ENCODE measurements at places on chromosomes 13 and 19.
A peak's percentile ranks its signal among the peaks of the same experiment; 100 is the strongest.

DNA sequence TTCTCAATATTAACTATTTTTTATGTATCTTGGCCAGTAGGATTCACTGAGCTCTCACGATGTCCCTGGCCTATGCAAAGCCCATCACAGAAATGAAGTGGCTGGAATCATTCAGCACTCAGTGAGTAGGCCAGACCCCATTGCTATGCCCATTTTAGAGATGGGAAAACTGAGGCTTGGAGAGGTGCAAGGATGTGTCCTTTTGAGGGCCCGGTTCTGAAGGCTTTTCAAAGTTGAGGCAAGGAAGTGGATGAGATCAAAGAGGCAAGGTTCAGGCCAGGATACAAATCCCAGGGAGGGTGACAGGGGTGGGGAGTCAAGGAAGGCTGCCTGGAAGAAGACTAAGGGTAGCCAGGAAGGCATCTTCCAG is 18.7 kb upstream of the ERCC1 start:
- no peak for DNase-seq

- DNase-seq: no peak
Measured at GRCh38 chr13:111920306-111920931, 146.5 kb upstream of the SOX1 start.

DNA sequence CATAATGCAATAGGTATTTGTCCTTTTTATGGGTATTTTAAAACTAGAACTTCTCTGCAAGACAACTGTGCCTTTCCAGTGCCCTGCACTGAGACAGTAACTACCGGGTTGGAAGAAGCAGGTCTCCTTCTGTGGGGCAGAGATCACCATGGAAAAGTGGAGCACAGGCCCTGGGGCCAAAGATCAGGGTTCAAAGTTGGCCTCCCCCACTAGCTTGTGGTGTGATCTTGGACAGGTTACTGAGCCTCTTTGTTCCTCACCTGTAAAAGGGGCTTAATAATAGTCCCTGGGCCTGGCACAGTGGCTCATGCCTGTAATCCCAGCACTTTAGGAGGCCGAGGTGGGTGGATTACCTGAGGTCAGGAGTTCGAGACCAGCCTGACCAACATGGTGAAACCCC is 68.3 kb downstream of the CEBPG start:
- DNase-seq: no peak

DNA sequence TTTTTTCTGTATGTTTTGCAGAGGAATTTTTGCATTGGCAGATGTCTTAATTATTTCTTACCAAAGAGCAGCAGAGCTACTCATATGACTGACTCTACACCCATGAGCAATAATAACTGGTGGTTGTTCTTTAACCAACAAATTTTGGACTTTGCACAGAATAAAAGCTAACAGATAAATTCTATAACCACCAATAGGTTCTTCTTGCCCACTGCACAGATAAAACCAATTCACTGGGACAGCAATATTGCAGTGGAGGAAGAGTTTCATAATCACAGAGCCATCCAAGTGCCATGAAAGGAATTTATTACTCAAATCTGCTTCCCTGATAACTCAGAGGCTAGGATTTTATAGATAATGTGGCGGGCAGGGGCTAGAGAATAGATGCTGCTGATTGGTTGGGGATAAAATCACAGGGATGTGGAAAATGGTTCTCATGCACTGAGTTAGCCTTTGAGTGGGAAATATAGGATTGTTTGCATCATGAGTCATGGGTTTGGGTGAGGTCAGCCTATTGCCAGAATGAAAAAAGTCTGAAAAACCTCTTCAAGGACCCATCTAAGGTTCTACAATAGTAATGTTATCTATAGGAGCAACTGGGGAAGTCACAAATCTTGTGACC is 104.3 kb upstream of the PCDH17 start:
- no peak for DNase-seq

- DNase-seq: no peak
Measured at GRCh38 chr19:57282011-57282643, 1.8 kb downstream of the ZNF460 start.

- no peak for DNase-seq
Measured at GRCh38 chr19:51531349-51532315, at the start of gene SIGLEC6. Gene SIGLEC6 (minus strand): TSS chr19:51531670. CDS start chr19:51531648, 22 bp downstream.

- DNase-seq: peak; percentile 47
Measured at GRCh38 chr13:31880851-31881494, 141.6 kb downstream of the RXFP2 start.

- no peak for DNase-seq
Measured at GRCh38 chr13:95722241-95722640, 45.3 kb downstream of the DNAJC3 start.

- DNase-seq: no peak
Measured at GRCh38 chr19:1396768-1397679, 4.3 kb downstream of the GAMT start.

DNA sequence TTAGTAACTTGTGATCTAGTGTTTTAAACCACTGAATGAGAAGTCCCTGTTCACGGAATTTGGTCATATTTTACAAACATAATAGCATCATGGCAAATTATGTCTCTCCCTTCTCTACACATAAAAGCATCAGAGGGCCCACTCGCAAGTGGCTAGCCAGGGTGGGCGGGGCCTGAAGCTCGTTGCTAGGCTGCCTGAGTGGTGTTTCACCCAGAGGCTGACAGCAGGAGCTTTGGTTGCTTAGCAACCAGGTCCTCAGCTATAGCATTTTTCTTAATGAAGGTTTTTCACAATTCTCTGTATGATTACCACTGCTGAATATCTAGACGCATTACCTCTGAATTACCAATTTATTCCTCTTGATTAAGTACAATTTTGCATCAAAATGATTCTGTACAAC is 126.5 kb downstream of the NALCN start:
- peak; percentile 66 for DNase-seq

DNA sequence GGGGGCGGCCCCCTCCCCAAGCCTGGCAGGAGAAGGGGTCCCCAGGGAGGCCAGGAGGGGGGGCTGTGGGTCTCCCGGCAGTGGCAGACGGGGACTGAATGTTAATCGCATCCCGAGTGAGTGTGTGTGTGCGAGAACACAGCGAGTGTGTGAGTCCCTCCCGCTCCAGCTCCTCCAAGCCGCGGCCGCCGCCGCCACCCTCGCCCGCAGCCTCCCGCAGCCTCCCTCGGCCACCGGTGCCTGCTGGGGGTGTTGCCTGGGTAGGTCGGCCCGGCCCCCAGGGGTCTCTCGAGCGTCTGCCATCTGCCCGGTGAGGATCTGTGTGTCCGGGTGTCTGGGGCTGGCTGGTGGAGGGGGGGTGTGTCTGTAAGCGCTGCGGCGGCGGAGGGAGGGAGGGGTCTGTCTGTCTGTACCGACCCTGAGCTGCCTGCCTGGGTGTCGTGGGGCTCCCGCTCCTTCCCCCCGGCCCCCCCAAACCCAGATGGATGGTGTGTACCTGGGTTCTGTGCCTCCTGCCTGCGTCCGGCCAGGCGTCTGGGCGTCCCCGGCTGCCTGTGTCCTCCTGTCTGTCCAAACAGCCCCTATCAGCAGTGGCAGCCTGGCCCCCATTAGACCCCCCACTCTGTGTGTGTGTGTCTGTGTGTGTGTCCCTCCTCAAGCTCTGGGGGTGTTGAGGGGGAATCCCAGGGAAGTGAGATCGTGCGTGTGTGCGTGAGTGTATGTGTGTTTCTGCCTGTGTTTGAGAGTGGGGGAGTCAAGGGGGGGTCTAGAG is at the start of gene GRIN2D:
TSS of gene GRIN2D (plus strand) at position 110 of the 772 bp plus-strand sequence. CDS start 4,725 bp downstream, outside the sequence.
- no peak for DNase-seq

DNA sequence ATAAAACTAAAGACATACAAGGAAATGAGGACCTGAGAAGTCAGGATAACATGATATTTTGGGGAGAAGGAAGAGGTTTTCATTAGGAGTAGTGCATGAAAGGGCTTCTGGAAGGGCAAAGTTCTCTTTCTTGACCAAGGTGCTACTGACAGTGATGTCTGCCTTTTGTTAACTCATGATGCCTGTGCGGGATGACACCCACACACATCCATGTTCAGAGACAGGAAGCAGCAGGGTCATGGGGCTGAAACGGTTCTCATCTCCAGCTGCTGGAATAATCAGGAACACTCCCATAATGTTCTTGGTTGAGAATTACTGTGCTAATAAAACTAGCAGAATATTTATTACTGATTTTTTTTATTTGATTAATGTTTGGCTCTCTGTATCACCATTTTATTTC is 29.1 kb downstream of the KCNC3 start:
- peak; percentile 8 for DNase-seq

DNA sequence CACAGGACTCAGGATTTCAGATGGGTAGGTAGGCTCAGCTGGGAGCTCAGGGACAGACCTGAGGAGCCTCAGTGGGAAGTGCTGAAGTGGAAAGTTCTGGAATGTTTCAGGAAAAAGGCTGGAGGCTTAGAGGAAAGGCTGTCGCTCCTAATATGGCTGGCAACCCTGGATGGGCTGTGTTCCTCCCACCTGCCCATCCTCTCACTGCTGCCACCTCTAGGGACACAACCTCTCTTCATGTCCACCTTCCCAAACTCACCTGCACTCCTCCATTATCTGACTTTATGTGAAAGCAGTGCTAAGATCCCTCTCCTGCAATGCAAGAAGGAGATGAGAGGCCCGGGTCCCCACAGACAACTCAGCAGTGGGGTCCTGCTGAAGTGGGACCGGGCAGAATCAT is 5.8 kb upstream of the CEACAM21 start:
- DNase-seq: no peak

- peak; percentile 15 for DNase-seq
Measured at GRCh38 chr13:40682449-40683240, 16.2 kb upstream of the FOXO1 start.

DNA sequence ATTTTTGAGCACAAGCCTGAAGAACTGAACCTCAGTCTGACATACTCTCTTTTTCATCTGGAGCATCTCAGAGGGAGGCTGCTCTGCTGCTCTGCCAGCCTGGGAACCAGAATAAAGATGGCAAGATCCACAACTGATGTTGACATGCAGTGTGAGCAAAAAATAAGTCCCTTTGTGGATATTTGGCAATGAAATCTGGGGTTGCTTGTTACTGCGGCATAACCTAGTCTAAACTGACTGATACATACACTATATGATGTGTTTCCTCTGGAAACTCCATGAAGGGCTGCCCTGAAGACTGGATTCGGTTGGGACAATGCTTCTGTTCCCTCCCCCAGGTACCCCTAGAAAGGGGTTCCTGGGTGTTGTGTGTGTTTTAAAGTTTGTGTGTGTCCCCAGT is 106.7 kb downstream of the IER2 start:
- DNase-seq: no peak

GRCh38 chr19:22517496-22518411 is 95.6 kb upstream of the ZNF98 start:
- no peak for DNase-seq

DNA sequence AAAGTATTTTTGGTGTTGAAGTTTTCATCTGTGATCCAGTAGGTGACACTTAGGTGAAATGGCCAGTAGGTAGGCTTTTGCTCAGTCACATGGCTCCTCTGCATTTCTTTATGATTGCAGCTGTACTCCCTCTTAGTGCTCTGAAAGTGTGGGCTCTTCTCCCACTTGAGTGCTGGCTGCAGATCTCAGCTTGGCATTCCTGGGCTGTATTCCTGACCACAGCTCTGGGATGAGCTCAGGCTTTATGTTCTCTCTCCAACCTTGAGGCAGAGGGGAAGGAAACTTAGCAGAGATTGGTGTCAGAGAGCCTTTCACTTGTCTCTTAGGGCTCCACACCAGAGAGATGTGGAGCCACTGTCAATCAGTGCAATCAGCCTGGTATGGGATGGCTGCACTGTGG is 254.3 kb downstream of the NDFIP2 start:
- DNase-seq: peak; percentile 28

GRCh38 chr19:31530781-31531180 is 181.5 kb upstream of the TSHZ3 start:
- no peak for DNase-seq

- DNase-seq: no peak
Measured at GRCh38 chr19:5394551-5395505, 54.2 kb upstream of the PTPRS start.

GRCh38 chr13:44667943-44668342 is 91.8 kb upstream of the TSC22D1 start:
- peak; percentile 57 for DNase-seq

Measured in RPMI7951 (cell line).